ENCODE measurements at places on chromosomes 6 and 20. TPM values are rescaled to one million over a fixed set of nuclear protein-coding genes. Genes with fewer than 3 reads are reported as not detected.

DNA sequence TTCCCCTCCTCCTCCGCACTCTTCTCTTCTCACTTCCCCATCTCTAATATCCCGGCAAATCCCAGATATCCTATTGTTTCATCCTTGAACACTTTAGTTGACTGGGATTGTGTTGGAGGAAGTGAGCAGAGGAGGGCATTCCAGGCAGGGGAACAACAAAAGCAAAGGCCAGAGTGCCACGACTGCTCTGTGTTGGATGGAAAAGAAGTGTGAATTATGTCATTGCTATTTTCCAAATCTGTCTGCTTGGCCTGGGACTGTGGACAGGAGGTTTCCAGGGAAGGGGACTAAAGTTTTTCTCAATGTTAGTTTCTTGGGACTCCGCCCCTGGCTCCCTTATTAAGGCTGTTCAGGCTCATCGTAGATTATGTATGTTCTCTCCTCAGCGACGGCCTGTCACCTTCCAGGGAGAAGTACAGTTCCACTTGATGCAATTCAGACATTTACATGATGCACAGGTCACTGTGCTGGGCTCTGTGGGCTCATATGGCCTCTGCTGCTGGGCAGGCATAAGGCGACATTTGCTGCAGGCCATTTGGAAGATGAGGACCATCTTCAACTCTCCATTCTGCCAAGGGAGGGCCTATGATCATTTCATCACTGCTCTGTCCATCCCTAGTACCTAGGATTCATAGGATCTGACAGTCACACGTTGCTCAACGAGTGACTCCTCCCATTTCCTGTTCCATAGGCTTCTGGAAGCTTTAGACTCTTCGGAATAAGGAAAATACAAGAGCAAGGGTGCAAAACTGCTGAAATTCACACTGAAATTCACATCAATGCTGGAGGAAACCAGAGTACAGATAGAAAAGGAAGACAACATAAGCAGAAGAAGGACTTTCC lies 99.1 kb upstream of the KCNK16 start:
- no peak overlapping the region for H3K4me3 ChIP-seq
- no peaks in the 10 kb centered on the region for H3K27me3 ChIP-seq
- H3K27ac ChIP-seq = peak overlapping the region; percentile 30
- no peak for DNase-seq
- peaks cover 3% of the 10 kb centered on the region for H3K4me1 ChIP-seq
- H3K36me3 ChIP-seq = no peaks in the 10 kb centered on the region

DNA sequence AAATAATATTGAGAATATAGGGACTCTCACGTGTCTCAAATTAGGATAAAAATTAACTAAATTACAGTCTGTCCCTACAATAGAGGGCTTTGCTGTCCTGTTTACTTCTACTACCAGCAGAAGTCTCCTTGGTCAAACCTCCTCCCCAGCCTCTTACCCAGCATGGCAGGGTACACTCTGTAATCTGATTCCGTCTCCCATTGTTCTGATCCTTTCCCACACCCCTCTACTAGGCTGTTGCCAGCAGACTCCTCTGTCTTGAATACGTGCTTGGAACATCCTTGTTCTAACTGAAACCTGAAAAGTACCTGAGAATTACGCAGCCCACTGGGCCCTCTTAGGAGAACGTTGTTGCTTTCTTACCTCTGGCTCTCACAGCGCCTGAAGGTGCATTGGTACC lies 112.2 kb upstream of the PREP start:
- no peaks in the 10 kb centered on the region for H3K36me3 ChIP-seq
- no peaks in the 10 kb centered on the region for H3K4me1 ChIP-seq
- DNase-seq = no peak
- H3K27me3 ChIP-seq = no peaks in the 10 kb centered on the region

GRCh38 chr6:20811109-20811761 lies 277.0 kb downstream of the CDKAL1 start:
- no peak for DNase-seq
- H3K4me1 ChIP-seq = peaks cover 2% of the 10 kb centered on the region
- H3K36me3 ChIP-seq = peaks cover 2% of the 10 kb centered on the region

DNA sequence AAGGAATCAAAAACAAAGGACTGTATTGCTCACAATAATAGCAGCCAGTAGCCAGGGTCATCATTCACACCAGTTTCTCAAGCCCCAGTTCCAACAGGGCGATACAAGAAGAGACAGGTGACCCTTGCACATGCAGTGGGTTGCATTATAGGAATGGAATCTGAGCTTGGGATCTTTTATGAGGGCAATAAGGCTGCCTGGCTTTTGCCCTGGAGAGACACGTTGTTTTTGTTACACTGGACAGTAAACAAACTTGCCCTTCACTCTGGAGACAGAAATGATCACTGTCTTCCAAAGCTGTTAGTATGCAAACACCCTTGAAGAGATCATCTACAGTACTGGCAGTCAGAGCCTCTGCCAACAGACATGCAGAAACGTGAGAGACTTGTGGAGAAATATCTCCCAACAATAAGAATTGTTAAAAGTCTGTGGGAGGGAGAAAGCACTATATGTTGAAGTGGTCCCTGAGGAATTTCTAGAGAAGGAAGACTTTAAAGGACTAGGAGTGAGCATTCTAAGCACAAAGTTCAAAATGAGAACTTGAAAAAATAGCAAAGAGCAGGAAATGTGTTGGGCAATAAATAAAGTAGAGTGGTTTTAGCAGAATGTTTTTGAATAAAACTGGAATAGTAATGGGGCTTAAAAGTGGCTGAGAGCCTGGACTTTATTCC lies 6.2 kb upstream of the COL12A1 start:
- H3K36me3 ChIP-seq = no peaks in the 10 kb centered on the region
- no peaks in the 10 kb centered on the region for H3K27me3 ChIP-seq
- no peak for DNase-seq
- H3K27ac ChIP-seq = no peak overlapping the region
- H3K4me3 ChIP-seq = no peak overlapping the region

GRCh38 chr20:61643656-61644377 lies 391.8 kb downstream of the CDH4 start:
- no peaks in the 10 kb centered on the region for H3K4me1 ChIP-seq
- no peak for DNase-seq
- no peak overlapping the region for H3K4me3 ChIP-seq
- H3K36me3 ChIP-seq = no peaks in the 10 kb centered on the region

DNA sequence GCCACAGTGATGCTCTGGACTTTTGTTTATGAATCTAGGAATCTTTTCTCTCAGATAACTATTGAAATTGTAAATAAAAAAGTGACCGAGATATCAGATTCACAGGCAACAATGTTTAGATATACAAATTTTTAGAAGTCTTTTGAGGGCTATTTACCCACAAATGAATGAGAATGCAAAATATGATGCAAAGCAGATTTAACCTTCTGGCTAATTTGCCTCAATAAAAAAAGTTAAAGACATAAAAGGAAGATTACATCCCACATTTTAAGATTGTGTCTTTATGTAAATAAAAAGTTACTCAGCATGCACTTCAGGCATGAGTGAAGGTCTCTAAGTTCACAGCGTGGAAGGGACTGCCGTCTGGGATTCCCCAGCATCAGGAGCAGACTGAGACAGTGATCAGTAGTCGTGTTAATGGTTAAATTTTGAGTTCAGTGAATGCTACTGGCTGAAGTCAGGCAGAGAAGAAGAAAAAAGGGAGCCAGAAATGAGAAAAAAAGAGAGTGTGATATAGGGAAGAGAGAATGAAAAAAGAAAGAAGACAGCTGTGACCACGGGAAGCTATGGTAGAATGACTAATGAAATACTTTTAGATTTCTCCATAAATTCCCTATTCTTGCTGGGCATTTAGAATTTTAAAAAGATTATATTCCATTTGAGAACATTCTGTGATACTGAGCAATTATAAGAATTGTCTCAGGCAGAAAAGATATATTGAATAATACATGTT lies 93.6 kb downstream of the MYB start:
- no peaks in the 10 kb centered on the region for H3K36me3 ChIP-seq
- H3K27me3 ChIP-seq = no peaks in the 10 kb centered on the region
- no peak overlapping the region for H3K27ac ChIP-seq
- no peak overlapping the region for H3K4me3 ChIP-seq

- no peak for DNase-seq
- no peaks in the 10 kb centered on the region for H3K36me3 ChIP-seq
- no peaks in the 10 kb centered on the region for H3K27me3 ChIP-seq
- no peaks in the 10 kb centered on the region for H3K4me1 ChIP-seq
- H3K4me3 ChIP-seq = no peak overlapping the region
These were observed 87.0 kb downstream of the HIVEP2 start for GRCh38 chr6:142857796-142858555.

DNA sequence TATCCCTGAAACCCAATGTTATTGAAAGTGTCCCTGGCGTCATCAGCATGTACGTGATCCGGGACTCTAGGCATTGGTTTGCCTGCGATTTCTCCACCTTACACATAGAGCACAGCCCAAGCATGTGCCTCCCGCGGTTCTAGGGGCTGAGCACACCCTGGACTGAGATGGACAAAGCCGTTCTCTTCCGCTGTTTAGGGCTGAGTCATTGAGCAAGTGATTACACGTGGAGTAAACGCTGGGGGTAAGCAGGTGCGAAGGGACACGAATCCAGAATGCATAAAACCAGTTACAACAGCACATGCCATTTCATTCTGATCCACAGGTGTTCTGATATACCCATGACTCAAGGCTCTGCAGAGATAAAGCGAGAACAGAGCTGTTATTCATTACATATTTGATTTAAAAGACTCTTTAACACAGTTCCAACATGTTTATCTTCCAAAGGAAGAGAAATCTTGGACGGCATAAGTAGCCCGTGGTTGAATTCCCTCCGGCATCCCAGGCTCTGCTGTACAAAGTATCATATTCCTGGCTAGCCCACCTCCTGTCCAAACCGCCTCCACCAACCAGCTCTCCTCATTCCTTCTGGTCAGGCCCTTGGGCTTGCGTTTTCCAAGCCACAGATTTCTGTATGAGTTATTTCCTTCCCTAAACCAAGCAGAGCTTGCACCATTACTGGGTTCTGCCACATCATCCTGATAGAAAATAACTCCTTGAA lies 36.1 kb upstream of the THBS2 start:
- DNase-seq = peak; percentile 71
- no peak overlapping the region for H3K4me3 ChIP-seq
- no peak overlapping the region for H3K27ac ChIP-seq
- H3K36me3 ChIP-seq = no peaks in the 10 kb centered on the region

DNA sequence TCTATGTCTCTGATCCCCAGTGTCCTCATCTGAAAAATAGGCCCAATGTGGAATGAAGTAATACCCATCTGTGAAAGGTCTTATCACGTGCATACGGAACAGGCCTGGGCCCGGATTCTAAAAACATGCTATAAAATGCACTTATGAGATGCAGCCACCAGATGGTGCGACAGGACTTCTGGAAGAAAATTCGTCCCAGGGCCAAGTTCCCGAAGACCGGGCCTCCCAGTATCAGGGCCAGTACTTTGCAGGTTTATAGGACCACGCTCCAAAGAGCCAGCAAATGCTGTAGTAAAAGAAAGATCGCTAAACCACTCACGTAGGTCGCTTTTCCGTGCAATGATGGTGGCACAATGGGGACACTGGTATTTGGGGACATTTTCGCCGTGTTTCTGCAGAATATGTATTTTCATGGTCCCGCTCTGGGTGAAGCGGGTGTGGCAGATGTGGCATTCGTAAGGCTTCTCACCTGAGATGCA lies 10.6 kb downstream of the CTCFL start:
- no peaks in the 10 kb centered on the region for H3K36me3 ChIP-seq
- no peak overlapping the region for H3K4me3 ChIP-seq

DNA sequence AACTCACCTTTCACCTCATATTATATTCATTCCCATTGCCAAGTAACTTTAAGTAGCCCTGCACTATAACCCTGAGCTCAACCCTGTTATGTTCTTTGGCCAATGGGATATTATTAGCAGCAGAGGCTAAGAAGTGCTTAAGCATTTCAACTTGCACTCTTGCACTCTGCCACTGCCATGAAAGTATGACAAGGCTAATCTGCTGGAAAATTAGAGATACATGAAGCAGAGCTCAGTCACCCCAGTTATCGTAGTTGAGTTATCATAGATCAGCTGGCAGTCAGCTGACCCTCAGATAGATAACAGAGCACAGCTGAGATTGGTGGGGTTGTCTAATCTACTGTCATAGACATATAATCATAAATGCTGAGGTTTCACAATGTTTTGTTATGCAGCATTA lies 209.4 kb upstream of the RUNX2 start:
- H3K27ac ChIP-seq = no peak overlapping the region
- no peaks in the 10 kb centered on the region for H3K27me3 ChIP-seq
- no peak overlapping the region for H3K4me3 ChIP-seq
- no peak for DNase-seq

DNA sequence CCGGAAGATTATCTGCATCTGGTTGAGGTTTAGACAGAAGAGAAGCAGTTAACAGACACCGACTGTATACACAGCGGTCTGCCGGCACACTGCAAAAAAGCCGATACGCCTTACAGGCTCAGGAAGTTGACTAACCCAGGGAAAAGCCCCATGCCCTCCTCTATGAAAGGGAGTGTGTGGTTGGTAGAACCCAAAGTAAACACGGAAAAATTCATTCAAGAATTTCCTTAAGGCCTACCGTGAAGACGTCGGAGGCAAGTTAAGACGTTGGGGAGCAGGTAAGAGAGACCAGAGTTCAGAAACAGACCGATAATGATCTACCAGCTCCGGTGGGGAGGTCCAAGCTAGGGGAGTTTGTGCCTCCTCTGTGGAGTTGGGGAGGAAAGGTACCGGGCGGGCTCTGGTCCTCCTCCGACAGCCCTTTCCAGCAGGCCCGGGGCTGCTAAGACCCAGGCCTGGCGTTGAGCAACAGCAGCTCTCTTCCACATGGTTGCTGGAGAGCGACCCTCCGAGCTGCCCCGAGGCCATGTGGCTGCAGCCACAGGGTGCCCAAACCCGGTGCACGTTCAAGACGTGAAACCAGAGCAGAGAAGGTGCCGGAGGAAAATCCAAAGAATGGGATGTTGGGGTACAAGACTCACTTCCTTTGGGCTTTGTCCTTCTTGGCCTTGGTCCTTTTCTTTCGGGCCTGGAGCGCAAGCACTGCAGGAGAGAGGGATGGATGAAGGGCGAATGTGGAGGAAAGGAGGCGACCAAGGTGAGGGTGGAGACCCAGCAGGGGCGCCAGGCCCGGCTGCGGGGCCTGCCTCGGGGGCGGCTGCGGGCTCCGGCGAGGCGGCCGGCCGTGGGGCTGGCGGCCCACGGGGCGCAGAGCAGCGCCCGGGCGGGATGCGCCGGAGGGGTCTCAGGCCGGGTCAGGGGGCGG lies 809 bp downstream of the SRPK1 start:
- H3K4me3 ChIP-seq = peak overlapping the region; percentile 74
- H3K36me3 ChIP-seq = no peaks in the 10 kb centered on the region
- no peak overlapping the region for H3K27ac ChIP-seq
- peak; percentile 46 for DNase-seq

GRCh38 chr20:34943808-34944567 lies 11.6 kb downstream of the GSS start:
- no peak for DNase-seq
- H3K27ac ChIP-seq = no peak overlapping the region
- H3K4me1 ChIP-seq = no peaks in the 10 kb centered on the region

- no peaks in the 10 kb centered on the region for H3K36me3 ChIP-seq
- peaks cover 4% of the 10 kb centered on the region for H3K4me1 ChIP-seq
- H3K4me3 ChIP-seq = no peak overlapping the region
- H3K27ac ChIP-seq = peak overlapping the region; percentile 87
- peak; percentile 73 for DNase-seq
- no peaks in the 10 kb centered on the region for H3K27me3 ChIP-seq
These were observed 31.2 kb upstream of the RALGAPA2 start for GRCh38 chr20:20743511-20744169.

The HUS1B gene
- 2.4 TPM for total RNA-seq
